Stimulated activated CD8-positive, alpha-beta memory T cell treated with anti-CD3 and anti-CD28 coated beads, Interleukin-2, amount 100 ng/mL, for 1 hour (primary cell): ENCODE measurements at places on chromosomes 3 and 15.

GRCh38 chr3:122390665-122391064, 6.7 kb downstream of the FAM162A start:
- DNase-seq, result no peak

GRCh38 chr3:26099692-26100091, 309.8 kb downstream of the OXSM start:
- DNase-seq, result no peak

DNA sequence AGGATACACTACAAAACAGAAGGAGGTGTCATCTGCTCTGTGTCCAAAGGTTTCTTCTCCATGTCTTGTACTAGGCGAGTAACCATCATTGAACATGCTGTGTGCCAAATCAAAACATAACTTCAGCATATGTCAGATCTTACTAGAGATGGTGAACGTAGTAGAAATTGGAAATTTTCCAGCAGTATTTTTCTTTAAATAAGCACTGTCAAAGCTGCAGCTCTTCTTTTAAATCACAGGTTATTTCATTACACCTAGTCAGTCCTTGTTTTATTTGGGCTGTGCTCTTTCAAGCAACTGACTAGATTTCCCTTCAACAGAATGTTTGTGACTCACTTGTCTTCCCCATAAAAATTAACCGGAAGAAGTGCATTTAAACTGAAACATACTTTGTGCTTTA, 46.5 kb downstream of the MSL2 start:
- no peak for DNase-seq

- DNase-seq, result no peak
Measured at GRCh38 chr3:140170612-140171011, 235.6 kb downstream of the CLSTN2 start.

- no peak for DNase-seq
Measured at GRCh38 chr3:107201146-107201545, 176.1 kb upstream of the CCDC54 start.

GRCh38 chr3:190302212-190302867, 19.9 kb downstream of the CLDN1 start:
- DNase-seq, result no peak

DNA sequence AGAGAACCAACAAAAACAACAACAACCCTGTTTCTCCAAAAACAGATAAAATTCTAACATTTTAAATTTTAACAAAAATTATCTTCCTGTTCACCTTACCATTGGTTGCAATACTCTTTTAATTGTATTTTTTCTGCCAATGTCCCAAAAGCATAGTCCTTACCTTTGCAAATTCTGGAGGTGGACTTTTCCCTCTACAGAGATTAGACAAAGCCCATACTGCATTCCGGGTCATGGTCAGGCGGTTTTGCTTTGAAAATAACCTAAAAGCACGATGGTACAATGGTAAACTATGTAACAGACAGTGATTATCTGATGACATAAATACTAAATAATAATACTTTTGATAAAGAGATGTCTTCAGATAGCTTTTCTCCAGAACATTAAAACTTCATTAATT, 35.5 kb upstream of the WDR5B start:
- DNase-seq, result no peak

DNA sequence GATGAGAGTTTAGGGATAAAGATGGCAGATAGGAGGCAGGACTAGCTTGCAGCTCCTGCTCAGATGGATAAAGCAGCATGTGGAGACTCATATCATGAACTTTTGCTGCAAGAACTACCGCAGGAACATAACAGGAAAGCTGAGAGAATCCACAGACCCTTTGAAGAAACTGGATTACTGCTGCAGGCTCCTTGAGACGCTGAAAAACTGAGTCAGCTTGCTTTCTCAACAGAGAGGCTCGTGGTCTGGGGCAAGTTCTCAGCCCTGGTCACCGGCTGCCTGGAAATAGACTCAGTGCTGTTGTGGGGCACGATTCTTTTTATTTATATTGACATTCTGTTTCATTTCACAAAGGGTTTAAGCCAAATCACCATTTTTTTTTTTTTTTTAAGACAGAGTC, 28.8 kb upstream of the TRIM59 start:
- DNase-seq, result no peak

- DNase-seq, result no peak
Measured at GRCh38 chr3:154182322-154182922, 61.2 kb downstream of the ARHGEF26 start.

- no peak for DNase-seq
Measured at GRCh38 chr3:40680685-40681657, 156.2 kb downstream of the ZNF621 start.

DNA sequence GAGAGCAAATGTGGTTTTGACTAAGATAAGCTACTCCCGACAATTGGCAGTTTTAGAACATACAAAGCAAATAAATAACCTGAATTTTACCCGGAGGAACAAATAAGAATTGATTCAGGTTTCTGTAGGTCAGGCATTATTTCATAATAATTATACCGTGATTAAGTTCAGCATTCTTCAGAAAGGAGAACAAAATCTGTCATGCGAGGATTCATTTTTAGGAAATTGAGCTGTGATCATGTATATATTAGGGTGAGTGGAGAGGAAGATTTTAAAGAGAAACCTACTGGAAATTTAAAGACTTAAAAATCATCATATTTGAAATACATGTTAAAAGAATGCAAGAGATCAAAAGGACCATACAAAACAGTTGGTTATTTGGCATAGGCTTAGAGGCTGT, 20.5 kb downstream of the ZNF609 start:
- DNase-seq, result no peak

- no peak for DNase-seq
Measured at GRCh38 chr3:128313071-128313725, 153.5 kb downstream of the DNAJB8 start.
